H54 (cell line): ENCODE measurements at places on chromosomes 6 and 20.
A peak's percentile ranks its signal among the peaks of the same experiment; 100 is the strongest.

GRCh38 chr6:154538640-154539191, 28.2 kb upstream of the CNKSR3 start:
- no peak for DNase-seq

DNA sequence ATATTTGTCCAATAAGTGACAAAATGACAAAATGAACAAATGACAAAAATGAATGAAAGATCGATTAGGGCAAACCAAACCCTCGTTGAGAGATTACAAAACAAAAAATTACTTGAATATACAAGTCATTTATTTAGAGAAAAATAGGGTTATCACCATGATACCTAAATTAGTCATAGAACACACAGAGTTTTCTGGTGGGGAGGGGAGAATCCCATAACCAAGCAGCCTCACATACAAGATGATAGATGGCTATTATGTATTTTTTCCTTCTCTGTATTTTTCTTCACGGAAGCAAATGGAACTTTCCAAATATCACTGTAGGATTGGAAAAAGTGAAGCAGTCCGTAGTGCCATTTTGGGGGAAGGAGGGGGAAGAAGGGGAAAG, 28.5 kb upstream of the BMP6 start:
- DNase-seq: no peak

- no peak for DNase-seq
These were observed 101.9 kb downstream of the CD109 start for GRCh38 chr6:73797861-73798260.

GRCh38 chr6:158047127-158047518, 65.5 kb downstream of the SYNJ2 start:
- no peak for DNase-seq

- DNase-seq: no peak
These were observed 56.9 kb upstream of the TIAM2 start for GRCh38 chr6:154938221-154938580.

- DNase-seq: no peak
These were observed 44.8 kb downstream of the TCP11 start for GRCh38 chr6:35096129-35096862.

- no peak for DNase-seq
These were observed 11.7 kb upstream of the FRK start for GRCh38 chr6:116072368-116072767.

- DNase-seq: no peak
These were observed 152.1 kb upstream of the RIMS1 start for GRCh38 chr6:71733970-71734899.

- DNase-seq: no peak
These were observed 592.5 kb upstream of the GJE1 start for GRCh38 chr6:141540207-141540606.

GRCh38 chr20:25150016-25150415, 45.5 kb upstream of the ENTPD6 start:
- DNase-seq: no peak

DNA sequence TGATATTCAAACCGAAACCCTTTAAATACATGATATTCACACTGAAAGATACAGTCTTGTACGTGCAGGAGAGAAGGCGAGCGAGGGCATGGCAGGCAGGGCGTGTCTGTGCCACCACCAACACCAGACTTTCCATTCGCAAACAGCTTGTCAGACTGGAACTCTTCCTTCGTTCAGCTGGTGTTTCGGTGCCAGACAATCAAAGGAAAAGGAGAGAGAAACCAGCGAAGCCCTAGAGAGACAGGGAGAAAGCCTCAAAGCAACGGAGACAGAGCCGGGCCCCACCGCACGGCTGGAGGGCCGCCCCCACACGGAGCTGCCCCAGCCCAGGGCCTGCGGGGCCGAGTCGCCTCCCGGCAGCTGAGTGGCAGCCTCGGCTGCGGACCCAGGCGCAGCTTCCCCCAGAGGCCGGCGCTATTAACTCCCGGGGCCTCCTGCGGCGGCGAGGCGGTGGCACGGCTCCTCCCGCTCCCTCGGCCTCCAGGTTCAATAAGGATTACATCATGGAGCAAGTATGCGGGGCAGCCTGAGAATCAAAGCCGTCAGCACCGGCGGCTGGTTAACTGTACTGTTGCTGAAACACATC, 32.1 kb upstream of the NR2E1 start:
- peak; percentile 75 for DNase-seq

DNA sequence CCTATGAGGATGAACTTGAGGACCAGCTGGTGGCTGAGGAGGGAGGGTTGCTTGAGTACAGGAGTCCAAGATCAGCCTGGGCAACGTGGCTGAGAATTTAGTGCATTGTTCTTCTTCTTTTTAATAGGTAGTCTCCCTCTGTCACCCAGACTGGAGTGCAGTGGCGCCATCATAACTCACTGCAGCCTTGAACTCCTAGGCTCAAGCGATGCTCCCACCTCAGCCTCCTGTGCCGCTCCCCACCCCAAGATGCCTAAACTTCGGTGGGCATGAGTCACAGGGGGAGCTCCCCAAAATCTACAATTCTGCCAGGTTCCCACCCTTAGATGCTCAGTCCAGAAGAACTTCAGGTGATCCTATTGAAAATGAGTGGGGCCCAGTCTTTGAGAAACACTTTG, 21.4 kb downstream of the FAM50B start:
- no peak for DNase-seq

GRCh38 chr6:160462551-160463109, 114.5 kb downstream of the SLC22A3 start:
- DNase-seq: peak; percentile 13

GRCh38 chr6:169862892-169863525, 111.6 kb downstream of the ERMARD start:
- no peak for DNase-seq

- DNase-seq: peak; percentile 73
These were observed 8.6 kb upstream of the TRIB3 start for GRCh38 chr20:371755-372542.

DNA sequence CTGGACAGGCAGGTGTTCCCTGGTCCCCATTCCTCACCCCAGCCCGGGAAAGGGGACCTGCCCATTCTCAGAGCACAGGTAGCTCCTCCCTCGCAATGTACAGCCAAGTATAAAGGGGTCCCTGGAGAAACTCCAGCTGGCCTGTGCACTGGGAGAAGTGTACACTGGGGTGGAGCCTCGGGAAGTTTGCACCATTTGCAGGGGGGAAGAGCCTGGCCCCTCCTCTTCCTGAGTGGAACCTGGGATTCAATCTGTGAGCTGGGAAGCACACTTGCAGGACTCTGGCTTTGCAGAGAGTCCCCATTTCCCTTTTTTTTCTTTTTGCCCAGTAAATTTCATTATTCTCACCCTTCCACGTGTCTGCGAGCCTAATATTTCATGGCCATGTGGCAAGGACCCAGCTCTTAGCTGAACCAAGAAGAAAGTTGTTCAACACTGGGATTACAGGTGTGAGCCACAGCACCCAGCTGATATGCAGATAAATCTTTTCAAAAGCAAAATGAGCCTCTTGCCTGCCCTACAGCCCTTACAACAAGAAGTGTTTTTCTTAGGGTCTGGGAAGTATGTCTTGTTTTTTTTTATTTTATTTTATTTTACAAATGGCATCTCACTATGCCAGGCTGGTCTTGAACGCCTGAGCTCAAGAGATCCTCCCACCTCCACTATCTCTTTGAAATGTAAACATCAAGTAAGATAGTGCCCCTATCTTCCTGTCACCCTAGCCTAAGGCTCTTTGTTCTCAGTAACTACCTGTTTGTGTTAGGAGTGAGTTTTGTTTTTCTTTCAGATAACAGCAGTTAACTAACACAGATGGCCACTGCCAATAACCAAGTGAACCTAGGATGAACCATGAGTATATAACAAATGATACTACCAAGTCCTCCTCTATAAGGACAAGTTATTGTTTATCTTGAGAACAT, 9.3 kb upstream of the RNGTT start:
- DNase-seq: no peak

GRCh38 chr20:59902470-59902869, 31.0 kb downstream of the SYCP2 start:
- no peak for DNase-seq
